ENCODE measurements at places on chromosomes 2 and 18.

DNA sequence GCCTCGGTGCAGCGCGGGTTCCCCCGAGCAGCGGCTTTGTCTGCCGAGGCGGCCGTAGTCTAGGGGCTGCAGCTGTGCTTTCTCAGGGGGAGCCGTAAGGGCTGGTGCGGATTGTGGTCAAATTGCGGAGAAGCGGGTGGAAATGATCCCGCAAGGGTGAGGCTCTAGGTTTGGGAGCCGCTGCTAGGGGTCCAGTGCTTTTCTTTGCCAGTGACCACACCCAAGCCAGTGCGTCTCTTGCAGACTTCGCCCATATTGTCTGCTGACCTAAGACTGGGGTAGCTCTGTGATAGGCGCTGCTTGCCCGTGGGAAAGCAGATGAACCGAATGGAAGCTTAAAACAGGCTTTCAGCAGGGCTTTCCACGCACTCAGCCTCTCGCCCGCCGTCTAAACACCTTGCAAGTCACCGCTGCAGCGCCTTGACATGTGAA lies 2.1 kb downstream of the DPYSL5 start:
- DNase-seq, result no peak

- DNase-seq, result no peak
Measured at GRCh38 chr2:127464470-127465257, 46.4 kb downstream of the PROC start.

GRCh38 chr2:160816916-160817499 lies 323.4 kb upstream of the RBMS1 start:
- no peak for DNase-seq

- no peak for DNase-seq
Measured at GRCh38 chr18:7681298-7681697, 114.2 kb downstream of the PTPRM start.

Measured in cortex of kidney (tissue), 1 donor.